Progenitor cell of endocrine pancreas (in vitro differentiated cells): ENCODE measurements at places on chromosomes 5 and 9. TPM values are rescaled to one million over a fixed set of nuclear protein-coding genes. Genes with fewer than 3 reads are reported as not detected.

Gene ALDOB
- total RNA-seq = not detected in 2 replicates

Gene DDX4
- not detected in 2 replicates for total RNA-seq

Gene SYNPO
- total RNA-seq = 1.4 and 1.5 TPM in 2 replicates

Gene SLC1A3
- total RNA-seq = 14.0 and 14.5 TPM in 2 replicates

Gene EIF4E1B
- total RNA-seq = not detected in 2 replicates

Gene POLE3
- 36.6 and 40.5 TPM in 2 replicates for total RNA-seq

Gene LCP2
- not detected in 2 replicates for total RNA-seq

Gene IGFBPL1
- total RNA-seq = 4.7 and 5.1 TPM in 2 replicates

Gene NMUR2
- not detected in 2 replicates for total RNA-seq

Gene OGN
- total RNA-seq = not detected in 2 replicates

Gene TEX48
- total RNA-seq = not detected in 2 replicates

Gene PCDHGB2
- 0.80 and 0.89 TPM in 2 replicates for total RNA-seq

Gene SHB
- 22.5 and 23.9 TPM in 2 replicates for total RNA-seq

Gene NOTCH1
- 109 and 130 TPM in 2 replicates for total RNA-seq
